ENCODE measurements at places on chromosomes 3 and 15.

DNA sequence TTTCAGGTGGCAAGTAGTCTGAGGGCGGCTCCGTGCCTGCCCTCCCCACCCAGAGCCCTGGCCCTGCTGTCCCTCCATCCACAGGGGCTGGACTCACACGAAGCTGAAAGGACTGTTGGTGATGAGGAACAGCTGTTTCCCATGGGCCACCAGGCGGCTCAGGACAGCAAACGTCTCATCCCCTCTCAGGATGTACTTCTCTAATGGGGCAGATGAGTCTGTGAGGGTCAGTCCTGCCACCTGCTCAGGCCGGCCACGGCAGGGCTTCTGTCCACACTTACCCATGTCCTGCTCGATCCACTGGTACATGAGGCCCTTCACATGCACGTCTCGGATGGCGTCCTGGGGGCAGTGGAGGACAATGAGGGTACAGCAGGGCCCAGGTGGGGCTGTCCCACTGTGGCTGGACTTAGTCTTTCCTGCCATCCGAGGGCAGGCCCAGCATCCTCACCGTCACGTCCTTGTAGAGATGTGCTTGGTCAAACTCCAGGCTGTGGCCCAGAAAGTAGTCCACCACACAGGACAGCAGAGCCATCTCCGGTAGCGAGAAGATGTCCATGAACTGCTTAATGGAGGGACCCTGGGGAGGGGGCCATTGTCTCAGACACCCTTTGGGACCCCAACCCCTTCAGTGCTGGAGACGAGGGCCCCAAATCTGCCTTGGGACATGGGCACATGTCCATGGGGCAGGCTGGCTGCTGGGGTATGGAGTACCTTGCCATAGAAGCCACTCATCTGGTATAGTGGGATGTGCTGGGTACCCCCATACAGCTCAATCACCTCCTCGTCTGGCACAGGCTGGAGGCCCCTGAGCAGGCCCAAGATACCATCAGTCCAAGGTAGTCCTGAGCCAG, 5.7 kb downstream of the NT5DC2 start:
- DNase-seq: no peak
- H3K27me3 ChIP-seq: no peaks in the 10 kb centered on the region
- H3K27ac ChIP-seq: no peak overlapping the region
- H3K4me1 ChIP-seq: peaks cover 44% of the 10 kb centered on the region
- peaks cover 58% of the 10 kb centered on the region for H3K36me3 ChIP-seq
- no peak overlapping the region for H3K4me3 ChIP-seq

DNA sequence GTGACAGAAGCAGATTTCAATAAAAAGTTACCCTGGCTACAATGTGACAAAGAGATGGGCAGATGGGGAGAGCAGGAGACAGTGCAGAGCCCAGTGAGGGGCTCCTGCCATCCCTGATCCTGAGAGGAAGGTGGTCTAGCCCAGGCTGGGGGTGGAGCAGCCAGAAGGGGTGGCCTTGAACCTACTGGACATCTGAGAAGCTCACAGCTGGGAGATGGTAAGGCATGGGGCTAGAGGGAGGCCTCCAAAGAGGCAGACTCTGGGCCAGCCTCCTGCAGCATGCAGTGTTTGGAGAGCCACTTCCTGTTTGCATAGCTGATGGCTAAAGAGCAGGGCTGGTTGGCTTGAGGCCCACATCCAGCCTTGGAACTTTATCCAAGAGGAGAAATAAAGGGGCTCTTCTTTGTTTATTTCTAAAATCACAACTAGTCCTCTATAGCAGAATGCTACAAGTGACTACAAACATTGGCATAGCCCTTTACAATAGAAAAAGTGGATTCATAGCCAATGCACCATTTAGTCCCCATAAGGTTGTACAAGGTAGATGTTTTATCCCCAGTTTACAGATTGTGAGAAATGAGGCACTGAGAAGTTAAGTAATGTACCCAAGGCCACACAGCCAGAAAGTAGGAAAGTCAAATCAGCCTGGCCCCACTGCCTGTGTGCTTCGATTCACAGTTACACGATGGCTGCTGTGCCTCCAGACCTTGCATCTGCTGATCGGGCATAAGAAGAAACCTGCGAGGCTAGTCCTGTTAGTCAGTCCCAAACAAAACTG, 4.6 kb downstream of the EFCC1 start:
- H3K4me3 ChIP-seq: no peak overlapping the region
- H3K36me3 ChIP-seq: no peaks in the 10 kb centered on the region
- peaks cover 23% of the 10 kb centered on the region for H3K4me1 ChIP-seq
- no peak for DNase-seq
- no peak overlapping the region for H3K27ac ChIP-seq

DNA sequence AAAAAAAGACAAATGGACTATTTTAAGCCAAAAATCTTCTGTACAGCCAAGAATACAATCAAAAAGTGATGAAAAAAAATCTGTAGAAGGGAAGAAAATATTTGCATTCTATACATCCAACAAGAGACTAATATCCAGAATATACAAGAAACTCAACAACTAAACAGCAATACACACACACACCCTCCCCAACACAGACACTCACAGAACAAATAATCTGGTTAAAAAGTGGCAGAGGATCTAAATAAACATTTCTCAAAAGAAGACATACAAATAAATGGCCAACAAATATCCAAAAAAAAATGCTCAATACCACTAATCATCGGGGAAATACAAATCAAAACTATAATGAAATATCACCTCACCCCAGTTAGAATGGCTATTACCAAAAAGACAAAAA, 209.0 kb upstream of the ZNF385D start:
- no peak overlapping the region for H3K4me3 ChIP-seq
- no peaks in the 10 kb centered on the region for H3K4me1 ChIP-seq
- no peak overlapping the region for H3K27ac ChIP-seq
- DNase-seq: no peak

- no peak for DNase-seq
- H3K4me1 ChIP-seq: no peaks in the 10 kb centered on the region
- H3K27me3 ChIP-seq: no peaks in the 10 kb centered on the region
- no peak overlapping the region for H3K27ac ChIP-seq
- no peak overlapping the region for H3K4me3 ChIP-seq
These were observed 22.6 kb downstream of the RARRES1 start for GRCh38 chr3:158709666-158710083.

GRCh38 chr3:155026999-155027591, 53.0 kb upstream of the MME start:
- peak; percentile 5 for DNase-seq
- no peak overlapping the region for H3K4me3 ChIP-seq
- H3K4me1 ChIP-seq: no peaks in the 10 kb centered on the region
- H3K27me3 ChIP-seq: no peaks in the 10 kb centered on the region
- no peak overlapping the region for H3K27ac ChIP-seq

DNA sequence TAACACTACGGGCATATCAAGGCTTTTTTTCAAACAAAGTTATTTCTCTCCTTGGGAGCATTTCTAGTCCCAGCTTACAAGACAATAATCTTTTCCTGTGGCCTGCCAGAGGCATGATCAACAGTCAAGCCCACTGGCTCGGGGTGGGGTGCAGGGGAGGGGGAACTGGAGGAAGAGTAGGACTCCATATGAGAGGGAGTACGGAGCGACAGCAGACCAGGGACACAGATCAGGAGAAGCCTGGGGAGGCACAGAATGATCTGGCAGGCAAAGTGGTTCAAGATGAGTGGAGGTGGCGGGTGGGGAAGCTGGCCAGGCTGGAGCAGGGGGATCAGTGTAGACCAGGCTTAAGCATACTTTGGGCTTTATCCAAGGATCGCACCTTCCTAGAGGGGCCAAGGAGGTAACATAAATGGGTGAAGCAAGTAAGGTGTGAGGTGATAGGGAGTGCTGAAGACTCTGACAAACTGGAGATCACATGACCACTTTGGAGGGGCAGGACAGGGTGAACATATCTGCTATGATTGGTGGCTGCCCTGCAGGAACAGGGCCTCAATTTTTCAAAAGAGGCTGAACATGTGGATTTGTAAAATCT, 37.4 kb downstream of the KLF15 start:
- H3K36me3 ChIP-seq: no peaks in the 10 kb centered on the region
- H3K27ac ChIP-seq: no peak overlapping the region
- H3K27me3 ChIP-seq: peaks cover 2% of the 10 kb centered on the region
- no peak for DNase-seq

GRCh38 chr3:16523778-16524177, 10.3 kb upstream of the RFTN1 start:
- no peaks in the 10 kb centered on the region for H3K27me3 ChIP-seq
- H3K36me3 ChIP-seq: no peaks in the 10 kb centered on the region
- H3K4me1 ChIP-seq: peaks cover 21% of the 10 kb centered on the region
- no peak overlapping the region for H3K27ac ChIP-seq
- H3K4me3 ChIP-seq: no peak overlapping the region
- DNase-seq: no peak

DNA sequence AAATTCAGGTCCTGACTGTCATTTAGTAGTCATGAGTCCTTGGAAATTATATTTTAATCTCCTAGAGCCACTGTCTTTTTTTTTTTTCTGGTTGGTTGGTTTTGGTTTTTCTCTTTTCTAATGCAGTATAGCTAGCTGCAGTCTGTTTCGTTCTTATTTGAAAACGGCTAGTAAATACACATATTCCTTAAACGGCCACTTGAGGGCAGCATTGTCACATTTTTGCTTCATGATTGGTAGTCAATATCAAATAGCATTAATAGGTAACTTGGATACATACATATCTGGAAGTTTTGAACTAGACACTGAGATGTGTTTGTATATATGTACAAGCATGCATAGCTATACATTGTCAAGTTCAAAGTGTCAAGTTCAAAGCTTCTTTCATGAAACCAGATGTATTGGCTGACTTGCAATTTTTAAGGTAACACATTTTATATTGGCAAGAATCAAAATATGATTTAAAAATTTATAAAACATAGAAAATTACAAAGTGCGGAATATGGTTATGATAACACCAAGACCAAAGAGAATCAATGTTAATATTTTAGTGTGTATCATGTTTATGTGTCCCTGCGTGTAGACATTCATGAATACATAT, 22.5 kb downstream of the GABRA5 start:
- no peaks in the 10 kb centered on the region for H3K36me3 ChIP-seq
- no peak overlapping the region for H3K4me3 ChIP-seq
- H3K27ac ChIP-seq: no peak overlapping the region
- H3K4me1 ChIP-seq: peaks cover 6% of the 10 kb centered on the region

GRCh38 chr15:66284271-66284670, 9.1 kb upstream of the DIS3L start:
- DNase-seq: no peak
- no peaks in the 10 kb centered on the region for H3K27me3 ChIP-seq
- H3K4me3 ChIP-seq: no peak overlapping the region
- peaks cover 4% of the 10 kb centered on the region for H3K36me3 ChIP-seq
- H3K27ac ChIP-seq: no peak overlapping the region
- peaks cover 8% of the 10 kb centered on the region for H3K4me1 ChIP-seq

DNA sequence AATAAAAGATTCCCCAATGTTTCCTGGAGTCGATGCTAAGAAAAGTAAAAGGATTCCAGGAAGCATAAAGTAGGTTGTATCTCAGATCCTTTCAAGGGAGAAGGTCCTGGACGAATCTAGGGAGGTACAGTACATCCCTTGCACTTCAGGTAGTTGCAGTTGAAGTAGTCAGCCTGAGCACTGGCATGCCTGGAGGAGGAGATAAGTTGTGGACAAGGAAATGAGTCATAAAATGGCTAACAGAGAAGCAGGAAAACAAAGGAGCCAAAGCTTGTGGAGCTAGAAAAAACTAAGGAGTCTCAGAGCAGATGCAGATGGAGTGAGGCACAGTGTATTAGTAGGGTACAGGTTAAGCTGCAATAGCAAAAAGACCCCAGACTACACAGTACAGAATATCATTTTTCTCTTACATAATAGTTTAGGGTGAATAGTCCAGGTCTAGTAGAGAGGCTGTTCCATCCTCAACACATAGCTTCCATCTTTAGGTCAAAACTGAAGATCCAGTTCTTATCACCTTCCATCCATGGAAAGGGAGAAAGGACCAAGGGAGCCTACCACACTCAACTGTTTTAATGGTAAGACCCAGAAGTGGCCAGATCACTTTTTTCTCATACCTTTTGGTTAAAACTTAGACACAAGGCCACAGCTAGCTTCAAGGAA, 41.3 kb downstream of the COL6A5 start:
- no peak overlapping the region for H3K4me3 ChIP-seq
- no peaks in the 10 kb centered on the region for H3K4me1 ChIP-seq
- no peak overlapping the region for H3K27ac ChIP-seq
- H3K36me3 ChIP-seq: no peaks in the 10 kb centered on the region

- DNase-seq: peak; percentile 24
- H3K4me1 ChIP-seq: peaks cover 5% of the 10 kb centered on the region
- H3K27me3 ChIP-seq: peaks cover 2% of the 10 kb centered on the region
- no peak overlapping the region for H3K27ac ChIP-seq
- peak overlapping the region; percentile 48 for H3K4me3 ChIP-seq
These were observed 28.1 kb downstream of the NR1I2 start for GRCh38 chr3:119810018-119810435.

GRCh38 chr3:75814797-75815196, 29.4 kb upstream of the ZNF717 start:
- no peak overlapping the region for H3K4me3 ChIP-seq
- no peaks in the 10 kb centered on the region for H3K36me3 ChIP-seq
- H3K27ac ChIP-seq: no peak overlapping the region
- no peak for DNase-seq
- no peaks in the 10 kb centered on the region for H3K27me3 ChIP-seq

- peaks cover 3% of the 10 kb centered on the region for H3K36me3 ChIP-seq
- no peak overlapping the region for H3K4me3 ChIP-seq
- H3K4me1 ChIP-seq: peaks cover 11% of the 10 kb centered on the region
- DNase-seq: no peak
- no peaks in the 10 kb centered on the region for H3K27me3 ChIP-seq
These were observed 101.7 kb downstream of the EEFSEC start for GRCh38 chr3:128254967-128255366.

- no peaks in the 10 kb centered on the region for H3K4me1 ChIP-seq
- H3K4me3 ChIP-seq: no peak overlapping the region
- no peaks in the 10 kb centered on the region for H3K27me3 ChIP-seq
- DNase-seq: no peak
- H3K27ac ChIP-seq: no peak overlapping the region
These were observed 340.8 kb upstream of the DCBLD2 start for GRCh38 chr3:99242271-99242670.

DNA sequence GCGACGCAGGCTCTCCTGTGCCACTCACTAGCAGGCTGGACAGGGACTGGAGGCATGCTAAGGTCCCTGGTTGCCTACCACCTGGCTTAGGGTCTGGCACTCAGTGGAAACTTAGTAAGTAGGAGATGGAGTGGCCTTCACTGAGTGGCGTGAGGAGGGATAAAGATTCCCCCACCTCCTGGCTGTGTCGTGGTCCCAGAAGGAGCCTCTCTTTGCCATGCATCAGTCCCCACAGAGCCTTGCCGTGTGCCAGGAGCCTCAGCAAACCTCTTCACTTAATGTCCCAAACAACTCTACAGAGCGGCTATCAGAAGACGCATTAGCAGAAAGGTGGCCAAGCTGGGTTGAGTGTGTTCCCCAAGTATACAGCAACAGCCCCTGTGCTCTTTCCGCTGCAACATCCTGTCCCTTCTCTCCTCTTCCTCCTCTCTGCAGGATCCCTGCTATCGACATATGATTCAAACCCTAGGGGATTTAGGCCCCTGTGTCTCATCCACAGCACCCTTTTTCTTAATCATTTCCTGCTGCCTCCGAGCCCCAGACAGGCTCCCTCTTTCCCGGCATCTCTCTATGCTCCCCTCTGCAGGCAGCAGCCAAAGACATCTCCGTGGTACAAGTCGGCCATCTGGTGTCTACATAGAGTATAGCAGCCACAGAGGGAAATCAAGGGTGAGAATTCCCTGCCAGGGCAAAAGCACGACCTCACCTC, 66.7 kb downstream of the SLC6A1 start:
- H3K36me3 ChIP-seq: no peaks in the 10 kb centered on the region
- H3K4me1 ChIP-seq: peaks cover 11% of the 10 kb centered on the region
- H3K4me3 ChIP-seq: no peak overlapping the region
- H3K27me3 ChIP-seq: peaks cover 14% of the 10 kb centered on the region

- no peaks in the 10 kb centered on the region for H3K27me3 ChIP-seq
- peak; percentile 20 for DNase-seq
- H3K36me3 ChIP-seq: no peaks in the 10 kb centered on the region
- no peak overlapping the region for H3K27ac ChIP-seq
- no peaks in the 10 kb centered on the region for H3K4me1 ChIP-seq
- no peak overlapping the region for H3K4me3 ChIP-seq
These were observed 524.3 kb downstream of the UNC13C start for GRCh38 chr15:54502416-54503075.

Measured in muscle of leg (tissue), 16 donors.